ENCODE measurements at places on chromosomes 13 and 19.

GRCh38 chr13:29908416-29909080 is 58.1 kb upstream of the UBL3 start:
- no peak overlapping the region for H3K27ac ChIP-seq
- H3K27me3 ChIP-seq: no peaks in the 10 kb centered on the region
- no peaks in the 10 kb centered on the region for H3K36me3 ChIP-seq

- no peak overlapping the region for H3K4me3 ChIP-seq
- H3K4me1 ChIP-seq: peaks cover 14% of the 10 kb centered on the region
- H3K36me3 ChIP-seq: no peaks in the 10 kb centered on the region
- no peaks in the 10 kb centered on the region for H3K27me3 ChIP-seq
- H3K27ac ChIP-seq: no peak overlapping the region
- no peak for DNase-seq
Measured at GRCh38 chr19:35293363-35293739, 1.4 kb downstream of the MAG start.

DNA sequence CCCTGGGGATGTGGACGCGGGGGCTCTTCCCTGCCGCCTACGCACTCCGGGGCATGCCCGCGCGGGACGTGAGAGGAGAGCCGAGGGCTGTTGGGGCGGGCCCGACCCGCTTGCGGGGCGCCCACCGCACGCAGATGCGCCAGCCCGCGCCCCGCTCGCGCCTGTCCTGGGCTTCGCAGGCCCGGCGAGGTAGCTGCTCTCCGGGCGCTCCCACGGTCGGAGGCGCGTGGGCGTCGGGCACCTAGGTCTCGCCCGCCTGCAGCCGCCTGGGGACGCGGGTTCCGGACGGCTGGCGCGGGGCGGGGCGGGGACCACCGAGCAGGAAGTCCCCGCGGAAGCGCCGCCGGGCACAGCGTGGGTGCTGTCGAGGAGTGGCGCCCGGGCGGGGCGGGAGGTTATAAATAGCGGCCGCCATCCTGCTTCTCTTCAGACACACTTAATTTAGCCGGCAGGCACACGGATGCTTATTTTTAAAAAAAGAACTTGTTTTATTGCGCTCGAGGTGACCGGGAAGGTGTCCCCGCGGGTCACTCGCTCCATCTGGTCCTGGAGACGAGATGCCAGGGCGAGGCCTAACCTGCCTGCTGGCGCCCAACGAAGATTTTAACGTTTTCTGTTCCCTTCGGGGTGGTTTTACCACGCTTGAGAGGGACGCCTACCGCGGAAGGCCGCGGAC is 561 bp upstream of the GJA3 start:
- H3K27me3 ChIP-seq: peaks cover 68% of the 10 kb centered on the region
- H3K27ac ChIP-seq: no peak overlapping the region
- H3K4me3 ChIP-seq: peak overlapping the region; percentile 76

DNA sequence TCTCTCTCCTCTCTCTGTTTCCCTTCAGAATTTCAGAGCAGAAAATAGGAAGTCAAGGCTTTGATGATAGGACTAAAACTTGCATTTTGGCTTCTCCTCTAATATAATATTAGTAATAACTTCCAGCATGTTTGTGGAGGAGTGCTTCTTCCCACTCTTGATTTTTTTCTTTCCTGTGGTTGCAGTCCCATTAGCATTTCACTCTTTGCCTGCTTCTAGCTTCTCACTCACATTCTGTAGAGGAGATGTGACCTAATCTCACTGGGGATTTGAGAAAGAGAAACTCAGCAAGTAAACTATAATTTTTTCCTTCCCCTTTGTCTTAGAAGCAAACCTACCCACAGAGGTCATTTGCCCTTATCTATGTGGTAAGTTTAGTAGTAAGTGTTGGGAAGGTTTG is 169.4 kb upstream of the HTR2A start:
- H3K4me1 ChIP-seq: peaks cover 27% of the 10 kb centered on the region
- DNase-seq: no peak
- H3K27me3 ChIP-seq: no peaks in the 10 kb centered on the region
- no peak overlapping the region for H3K4me3 ChIP-seq
- H3K27ac ChIP-seq: no peak overlapping the region

GRCh38 chr19:38142176-38143035 is 81.6 kb downstream of the DPF1 start:
- no peaks in the 10 kb centered on the region for H3K27me3 ChIP-seq
- H3K36me3 ChIP-seq: peaks cover 15% of the 10 kb centered on the region
- no peak overlapping the region for H3K4me3 ChIP-seq
- no peaks in the 10 kb centered on the region for H3K4me1 ChIP-seq

- H3K4me1 ChIP-seq: peaks cover 14% of the 10 kb centered on the region
- DNase-seq: no peak
- peaks cover 7% of the 10 kb centered on the region for H3K36me3 ChIP-seq
- H3K27me3 ChIP-seq: peaks cover 4% of the 10 kb centered on the region
Measured at GRCh38 chr19:2577722-2578335, 101.9 kb downstream of the GADD45B start.

GRCh38 chr13:78993792-78994191 is 334.8 kb upstream of the OBI1 start:
- H3K4me1 ChIP-seq: peaks cover 22% of the 10 kb centered on the region
- no peak overlapping the region for H3K4me3 ChIP-seq
- H3K27ac ChIP-seq: peak overlapping the region; percentile 22
- H3K27me3 ChIP-seq: no peaks in the 10 kb centered on the region
- no peaks in the 10 kb centered on the region for H3K36me3 ChIP-seq

- peak overlapping the region; percentile 77 for H3K4me3 ChIP-seq
- DNase-seq: peak; percentile 93
- peaks cover 92% of the 10 kb centered on the region for H3K27me3 ChIP-seq
- peaks cover 20% of the 10 kb centered on the region for H3K4me1 ChIP-seq
- no peaks in the 10 kb centered on the region for H3K36me3 ChIP-seq
- H3K27ac ChIP-seq: peak overlapping the region; percentile 72
Measured at GRCh38 chr19:55178781-55179599, 1.1 kb downstream of the SYT5 start.

GRCh38 chr13:46492946-46493345 is 60.0 kb upstream of the LRCH1 start:
- H3K27ac ChIP-seq: no peak overlapping the region
- H3K36me3 ChIP-seq: no peaks in the 10 kb centered on the region
- H3K4me3 ChIP-seq: no peak overlapping the region
- no peaks in the 10 kb centered on the region for H3K27me3 ChIP-seq
- no peak for DNase-seq

- no peak for DNase-seq
- H3K27me3 ChIP-seq: peaks cover 3% of the 10 kb centered on the region
- no peak overlapping the region for H3K4me3 ChIP-seq
- no peak overlapping the region for H3K27ac ChIP-seq
- peaks cover 6% of the 10 kb centered on the region for H3K36me3 ChIP-seq
Measured at GRCh38 chr13:72523593-72523992, 203.8 kb downstream of the MZT1 start.

DNA sequence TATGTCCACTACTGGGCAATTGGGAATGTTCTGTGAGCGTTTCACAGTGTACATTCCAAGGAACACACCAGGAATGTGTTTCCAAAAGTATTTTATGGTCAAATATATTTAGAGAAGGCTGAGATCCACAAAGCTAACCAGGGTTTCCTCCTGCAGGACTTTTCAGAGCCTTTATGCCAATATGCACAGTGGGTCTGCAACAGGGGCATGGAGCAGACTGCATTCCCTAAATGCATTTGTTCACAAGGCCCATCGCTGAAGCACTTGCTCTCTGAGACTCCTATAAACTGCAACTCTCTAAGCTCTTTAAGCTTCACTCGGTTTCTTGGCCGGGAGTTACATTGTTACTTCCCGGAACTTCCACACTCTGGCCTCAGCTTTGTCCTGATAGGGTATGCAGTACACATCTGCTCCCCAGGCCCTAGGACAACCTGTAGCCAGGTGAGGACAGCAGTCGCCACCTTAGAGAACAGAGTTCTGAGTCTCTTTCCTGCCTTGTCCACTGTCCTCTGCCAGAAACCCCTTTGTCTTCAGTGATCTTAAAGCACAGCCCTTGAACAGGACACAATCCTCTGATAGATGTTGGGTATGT is 33.5 kb downstream of the FBN3 start:
- H3K4me3 ChIP-seq: no peak overlapping the region
- no peak for DNase-seq
- peaks cover 8% of the 10 kb centered on the region for H3K4me1 ChIP-seq
- H3K27ac ChIP-seq: no peak overlapping the region

- H3K27ac ChIP-seq: no peak overlapping the region
- no peaks in the 10 kb centered on the region for H3K36me3 ChIP-seq
- H3K4me3 ChIP-seq: no peak overlapping the region
- peaks cover 36% of the 10 kb centered on the region for H3K4me1 ChIP-seq
- no peaks in the 10 kb centered on the region for H3K27me3 ChIP-seq
- DNase-seq: no peak
Measured at GRCh38 chr13:50422181-50423148, 407.2 kb downstream of the KCNRG start.

- 0 out of 2 replicates have a peak, but pooled peaks cover 4% of the 10 kb centered on the region for H3K36me3 ChIP-seq
- H3K4me3 ChIP-seq: no peak overlapping the region
- H3K27ac ChIP-seq: no peak overlapping the region
- no peaks in the 10 kb centered on the region for H3K4me1 ChIP-seq
- H3K27me3 ChIP-seq: no peaks in the 10 kb centered on the region
- DNase-seq: no peak
Measured at GRCh38 chr13:68506888-68507551, 1276.9 kb upstream of the PCDH9 start.

DNA sequence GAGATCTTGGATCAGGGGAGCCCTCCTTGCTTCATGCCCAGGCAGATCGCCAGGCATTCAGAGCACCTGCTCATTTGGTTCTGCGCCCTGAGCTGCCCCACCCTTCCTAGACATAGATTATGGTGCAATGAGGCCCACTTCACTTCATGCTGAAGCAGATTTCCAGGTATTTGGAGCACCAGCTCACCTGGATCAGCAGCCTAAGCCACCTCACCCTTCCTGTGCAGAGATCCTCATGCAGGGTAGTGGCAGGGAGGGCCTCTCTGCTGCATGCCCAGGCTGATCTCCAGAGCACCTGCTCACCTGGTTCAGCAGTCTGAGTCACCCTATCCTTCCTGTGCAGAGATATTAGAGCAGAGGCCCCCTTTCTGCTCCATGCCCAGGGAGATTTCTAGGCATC is 1966.1 kb downstream of the PCDH9 start:
- no peak overlapping the region for H3K4me3 ChIP-seq
- peaks cover 7% of the 10 kb centered on the region for H3K4me1 ChIP-seq
- H3K27ac ChIP-seq: no peak overlapping the region

GRCh38 chr19:16897856-16898161 is 9.0 kb downstream of the F2RL3 start:
- H3K27me3 ChIP-seq: peaks cover 31% of the 10 kb centered on the region
- H3K36me3 ChIP-seq: no peaks in the 10 kb centered on the region
- H3K4me1 ChIP-seq: peaks cover 4% of the 10 kb centered on the region
- no peak for DNase-seq
- H3K4me3 ChIP-seq: peak overlapping the region; percentile 62

GRCh38 chr13:20492641-20493040 is 33.0 kb downstream of the CRYL1 start:
- no peak overlapping the region for H3K4me3 ChIP-seq
- no peaks in the 10 kb centered on the region for H3K27me3 ChIP-seq
- peaks cover 6% of the 10 kb centered on the region for H3K4me1 ChIP-seq

GRCh38 chr19:51462276-51462675 is 4.0 kb upstream of the SIGLEC8 start:
- DNase-seq: no peak
- H3K36me3 ChIP-seq: no peaks in the 10 kb centered on the region
- H3K4me3 ChIP-seq: no peak overlapping the region
- H3K4me1 ChIP-seq: 0 out of 2 replicates have a peak, but pooled peaks cover 2% of the 10 kb centered on the region
- peaks cover 43% of the 10 kb centered on the region for H3K27me3 ChIP-seq

- no peak for DNase-seq
- H3K4me3 ChIP-seq: no peak overlapping the region
- 0 out of 2 replicates have a peak, but pooled peaks cover 2% of the 10 kb centered on the region for H3K36me3 ChIP-seq
Measured at GRCh38 chr19:18674616-18675015, 8.9 kb upstream of the CRTC1 start.

DNA sequence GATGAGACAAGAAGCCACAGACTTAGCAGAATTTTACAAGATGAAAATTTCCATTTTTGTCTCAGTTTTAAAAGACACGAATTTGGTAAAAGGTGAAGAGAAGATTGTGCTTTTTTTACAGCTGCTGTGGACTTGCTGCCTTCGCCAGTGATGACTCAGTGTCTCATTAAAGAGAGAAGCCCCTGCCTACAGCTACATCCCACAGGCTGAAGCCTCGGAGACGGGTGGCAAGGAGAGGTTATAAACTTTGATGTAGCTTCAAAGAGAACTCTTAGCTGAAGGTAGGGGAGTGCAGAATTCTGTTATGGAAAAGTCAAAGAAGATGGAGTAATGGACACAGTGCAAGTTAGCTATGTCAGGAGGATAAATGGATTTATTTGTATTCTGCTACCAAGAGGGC is 683.4 kb upstream of the ARGLU1 start:
- H3K36me3 ChIP-seq: no peaks in the 10 kb centered on the region
- H3K27ac ChIP-seq: no peak overlapping the region
- H3K4me3 ChIP-seq: no peak overlapping the region

- H3K27me3 ChIP-seq: peaks cover 13% of the 10 kb centered on the region
- DNase-seq: no peak
- no peak overlapping the region for H3K4me3 ChIP-seq
- H3K27ac ChIP-seq: no peak overlapping the region
Measured at GRCh38 chr19:56692206-56692895, 20.8 kb upstream of the ZNF835 start.

GRCh38 chr19:50833802-50834167 is 411 bp upstream of the KLK15 start:
- H3K36me3 ChIP-seq: no peaks in the 10 kb centered on the region
- no peak overlapping the region for H3K27ac ChIP-seq
- peaks cover 55% of the 10 kb centered on the region for H3K27me3 ChIP-seq
- H3K4me3 ChIP-seq: no peak overlapping the region

DNA sequence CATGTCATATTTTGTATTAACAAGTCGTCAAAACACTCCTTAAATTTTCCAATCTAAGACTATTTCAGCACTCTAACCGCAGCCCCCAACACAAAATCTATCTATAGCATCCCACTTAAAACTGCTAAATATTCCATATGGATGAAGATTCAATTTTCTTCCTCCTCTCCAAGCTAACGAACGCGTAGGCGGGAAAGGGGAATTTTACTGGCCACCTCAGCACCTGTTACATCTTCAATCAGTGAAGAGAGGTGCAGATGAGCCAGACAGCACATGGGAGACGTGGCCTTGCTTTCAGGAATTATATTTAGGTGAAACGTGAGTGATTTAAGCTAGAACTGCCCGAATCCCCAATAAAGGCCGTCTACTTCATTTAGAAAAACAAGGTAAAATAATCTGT is 1.1 kb downstream of the RBM26 start:
- no peaks in the 10 kb centered on the region for H3K27me3 ChIP-seq
- peaks cover 46% of the 10 kb centered on the region for H3K4me1 ChIP-seq
- peaks cover 4% of the 10 kb centered on the region for H3K36me3 ChIP-seq

DNA sequence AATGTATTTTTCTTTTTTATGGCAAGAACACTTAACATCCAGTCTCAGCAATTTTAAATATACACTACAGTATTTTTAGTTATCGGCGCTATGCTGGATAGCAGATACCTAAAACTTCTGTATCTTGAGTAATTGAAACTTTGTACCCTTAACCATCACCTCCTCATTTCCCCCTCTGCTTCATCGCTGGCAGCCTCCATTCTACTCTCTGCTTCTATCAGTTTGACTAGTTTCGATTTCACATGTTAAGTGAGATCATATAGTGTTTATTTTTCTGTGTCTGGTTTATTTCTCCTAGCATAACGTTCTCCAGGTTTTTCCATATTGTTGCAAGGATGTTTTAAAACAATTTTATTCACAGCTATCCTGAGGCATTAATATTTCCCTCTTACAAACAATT is 340.8 kb upstream of the SLC10A2 start:
- peaks cover 33% of the 10 kb centered on the region for H3K4me1 ChIP-seq
- H3K4me3 ChIP-seq: no peak overlapping the region
- 0 out of 2 replicates have a peak, but pooled peaks cover 4% of the 10 kb centered on the region for H3K36me3 ChIP-seq
- no peak overlapping the region for H3K27ac ChIP-seq
- DNase-seq: no peak
- H3K27me3 ChIP-seq: no peaks in the 10 kb centered on the region

- H3K27me3 ChIP-seq: no peaks in the 10 kb centered on the region
- no peak overlapping the region for H3K27ac ChIP-seq
Measured at GRCh38 chr19:56350416-56351045, 35.9 kb upstream of the ZSCAN5A start.

Data from WTC11 (cell line).